Stimulated activated CD4-positive, alpha-beta T cell treated with anti-CD3 and anti-CD28 coated beads, Interleukin-12 subunit alpha, Interleukin-12 subunit beta, amount 100 ng/mL, for 4 hours (primary cell): ENCODE measurements at places on chromosomes 2 and 18.

GRCh38 chr2:73408198-73408597 is 22.6 kb downstream of the ALMS1 start:
- DNase-seq: no peak

DNA sequence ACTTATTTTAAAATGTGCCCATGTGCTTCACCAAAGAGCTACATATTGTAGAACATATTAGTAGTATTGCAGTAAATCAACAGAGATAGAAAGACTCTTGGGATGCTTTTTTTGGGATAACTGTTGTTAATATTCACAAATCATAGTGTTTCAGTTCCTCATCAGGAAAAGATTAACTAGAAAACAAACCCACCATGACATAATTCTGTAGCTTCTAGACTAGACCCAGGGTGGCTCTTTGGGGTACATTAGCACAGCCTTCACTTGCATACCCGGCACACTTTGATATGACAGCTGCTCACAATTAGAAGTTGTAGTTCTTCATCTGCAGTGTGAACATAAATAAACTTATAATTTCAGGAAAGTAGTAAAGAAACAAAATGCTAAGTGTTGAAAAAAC is 154.2 kb downstream of the ATP9B start:
- no peak for DNase-seq

DNA sequence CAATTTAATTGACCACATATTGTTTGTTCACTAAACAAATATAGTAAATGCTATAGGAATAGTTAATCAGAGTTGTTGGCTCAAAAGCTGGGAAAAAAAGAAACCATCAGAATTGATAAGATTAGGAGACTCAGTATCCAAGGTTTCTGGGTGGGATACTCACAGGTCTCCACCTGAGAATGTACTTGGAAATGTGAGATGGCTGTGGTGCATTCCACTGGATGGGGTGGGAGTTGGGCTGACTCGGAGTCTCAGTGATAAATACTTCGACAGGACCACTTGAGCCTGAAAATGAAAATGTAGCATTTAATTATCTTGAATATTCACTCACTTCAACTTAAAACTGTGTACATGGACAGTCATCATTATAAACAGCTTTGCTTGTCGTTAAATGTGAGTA is 21.2 kb downstream of the FN1 start:
- DNase-seq: no peak

DNA sequence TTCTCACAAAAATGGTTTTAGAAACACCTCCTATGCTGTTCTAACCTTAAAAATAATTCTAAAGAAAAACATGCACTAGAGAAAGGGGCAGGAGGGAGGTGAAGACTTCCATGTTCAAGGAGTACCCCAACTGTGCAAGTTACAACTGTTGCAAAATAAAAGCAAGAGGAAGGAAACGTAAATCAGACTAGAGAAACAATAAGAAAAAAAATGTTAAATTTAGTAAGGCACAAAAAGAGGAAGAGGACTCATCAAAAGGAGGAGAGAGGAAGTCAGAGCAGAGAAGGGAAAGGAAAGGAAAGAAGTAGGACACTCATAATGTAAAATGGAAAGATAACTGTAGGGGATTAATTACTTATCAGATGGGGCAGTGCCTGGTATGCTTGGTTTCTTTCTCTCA is 34.1 kb downstream of the RAPH1 start:
- DNase-seq: no peak

- DNase-seq: no peak
Observed at GRCh38 chr18:10045296-10045891, 131.6 kb downstream of the VAPA start.

DNA sequence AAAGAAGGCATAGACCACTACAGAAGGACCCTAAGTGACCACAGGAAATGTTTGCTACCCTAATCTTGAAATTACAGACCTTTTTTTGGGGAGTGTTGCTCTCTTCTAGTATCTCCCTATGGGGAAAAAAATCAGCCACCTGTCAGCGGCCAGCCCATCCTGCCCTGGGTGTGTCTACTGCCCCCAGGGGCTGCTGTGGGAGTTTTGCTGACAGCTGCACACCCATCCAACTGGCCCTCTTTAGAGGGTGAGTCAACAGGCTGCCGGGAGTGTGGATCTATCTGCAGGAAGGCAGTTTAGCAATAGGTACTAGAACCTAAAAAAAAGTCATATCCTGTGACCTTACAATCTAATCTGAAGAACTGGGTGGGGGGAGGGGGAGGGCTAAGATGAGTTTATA is 796 bp upstream of the DYSF start:
- DNase-seq: no peak

DNA sequence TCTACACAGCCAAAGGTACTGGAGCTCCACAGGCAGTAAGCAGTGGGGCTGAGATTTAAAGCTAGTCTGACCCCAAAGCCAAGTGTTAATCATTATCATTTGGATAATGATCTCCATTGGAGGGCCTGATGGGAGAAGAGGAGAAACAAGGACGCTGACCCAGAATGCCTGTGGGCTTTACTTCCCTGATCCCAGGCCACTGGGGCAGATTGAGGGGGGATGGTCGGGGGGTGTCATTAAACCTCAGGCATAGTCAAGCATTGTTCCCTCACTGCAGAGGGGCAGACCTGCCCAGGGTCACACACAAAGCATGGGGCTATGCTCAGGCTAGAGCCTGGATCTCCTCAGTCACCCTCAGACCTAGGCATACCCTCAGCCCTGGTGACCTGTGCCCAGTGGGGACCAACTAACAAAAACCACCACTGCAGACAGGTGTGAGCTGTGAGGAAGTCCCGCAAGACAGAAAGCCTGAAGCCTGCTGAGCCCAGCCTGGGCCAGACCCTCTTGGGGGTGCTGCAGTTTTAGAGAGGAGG is 53.4 kb downstream of the SDC1 start:
- DNase-seq: no peak

- no peak for DNase-seq
Observed at GRCh38 chr18:58520969-58521368, 107.9 kb downstream of the ALPK2 start.

GRCh38 chr2:98607741-98608115 is 584 bp downstream of the COA5 start:
- DNase-seq: no peak

DNA sequence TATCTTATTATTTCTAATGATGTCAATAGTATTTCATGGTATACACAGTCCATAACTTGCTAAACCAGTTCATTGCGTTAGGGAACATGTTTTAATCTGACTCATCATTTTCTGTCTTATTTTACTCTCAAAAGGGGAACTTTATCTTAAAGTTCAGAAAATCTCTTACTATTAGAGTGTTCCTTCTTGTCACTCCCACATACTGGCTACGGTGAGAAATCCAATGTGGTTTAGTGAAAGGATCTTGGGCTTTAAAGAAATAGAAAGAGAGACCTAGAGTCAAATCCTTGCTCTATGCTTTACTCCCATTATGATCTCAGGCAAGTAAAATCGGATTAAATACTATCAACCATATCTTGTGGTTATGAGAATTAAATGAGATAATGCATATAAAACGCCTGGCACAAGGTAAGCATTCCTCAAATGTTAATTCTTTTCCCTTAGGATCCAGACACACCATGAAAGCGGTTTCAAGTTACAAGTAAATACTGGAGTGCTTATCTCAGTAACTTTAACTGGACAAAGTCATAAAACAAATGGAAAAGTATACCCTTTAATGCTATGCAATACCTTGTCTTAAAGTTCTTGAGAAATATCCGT is 576.0 kb downstream of the ARHGAP15 start:
- DNase-seq: no peak

DNA sequence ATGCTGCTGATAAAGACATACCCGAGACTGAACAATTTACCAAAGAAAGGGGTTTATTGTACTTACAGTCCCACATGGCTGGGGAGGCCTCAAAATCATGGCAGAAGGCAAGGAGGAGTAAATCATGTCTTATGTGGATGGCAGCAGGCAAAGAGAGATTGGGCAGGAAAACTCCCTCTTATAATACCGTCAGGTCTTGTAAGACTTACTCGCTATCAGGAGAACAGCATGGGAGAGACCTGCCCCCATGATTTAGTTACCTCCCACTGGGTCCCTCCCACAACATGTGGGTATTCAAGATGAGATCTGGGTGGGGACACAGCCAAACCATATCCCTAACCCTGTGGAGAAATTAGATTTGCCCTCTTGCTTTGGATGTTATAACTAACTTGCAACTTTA is 1068.0 kb upstream of the ZEB2 start:
- no peak for DNase-seq

DNA sequence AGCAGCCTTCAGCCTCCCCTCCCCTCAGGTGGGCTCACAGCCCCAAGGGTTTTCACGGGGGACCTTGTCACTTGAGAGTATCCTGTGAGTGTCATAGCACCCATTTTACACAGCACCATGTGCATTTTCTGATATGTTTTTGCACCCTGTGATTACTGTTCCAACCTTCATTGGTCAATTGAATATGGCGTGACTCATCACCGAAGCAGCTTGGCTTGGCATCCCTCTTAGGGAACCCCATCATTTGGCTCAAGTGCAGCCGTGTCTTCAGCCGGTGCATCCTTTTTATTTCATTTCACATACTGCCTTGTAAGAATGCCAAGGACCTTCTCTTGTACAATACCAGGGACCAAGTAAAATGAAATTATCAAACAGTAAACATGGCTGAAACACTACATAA is 57.6 kb downstream of the NPAS2 start:
- DNase-seq: no peak

DNA sequence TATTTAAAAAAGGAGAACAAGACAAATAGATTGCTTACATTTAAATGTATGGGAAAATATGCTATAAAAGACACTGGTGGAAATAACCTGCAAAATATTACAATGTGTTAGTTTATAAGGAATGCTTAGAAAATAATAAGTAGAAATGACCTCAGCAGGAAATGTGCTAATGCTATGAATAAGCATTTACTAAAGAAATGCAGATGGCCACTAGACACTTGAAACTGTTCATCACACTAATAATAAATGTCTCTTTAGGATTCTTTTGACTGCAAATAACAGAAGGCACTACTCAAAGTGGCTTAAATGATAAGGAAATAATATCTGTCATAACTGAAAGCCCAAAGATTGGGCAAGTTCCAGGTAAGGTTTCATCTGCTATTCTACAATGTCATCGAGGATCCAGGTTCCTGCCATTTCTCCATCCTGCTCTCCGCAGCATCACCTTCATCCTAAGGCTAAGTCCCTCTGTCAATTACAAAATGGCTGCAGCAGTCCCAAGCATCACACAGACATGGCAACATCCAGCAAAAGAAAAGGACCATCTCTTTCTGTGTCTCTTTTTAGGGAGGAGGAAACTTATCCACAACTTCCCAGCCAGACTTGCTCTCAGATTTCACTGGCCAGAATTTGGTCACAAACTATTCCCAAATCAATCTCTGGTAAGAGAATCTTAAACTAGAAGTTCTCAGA is 21.9 kb downstream of the METTL8 start:
- no peak for DNase-seq
